Bronchus fibroblast of lung (primary cell): ENCODE measurements at places on chromosomes 7 and 10. TPM values are rescaled to one million over a fixed set of nuclear protein-coding genes. Genes with fewer than 3 reads are reported as not detected.

The SH3PXD2A gene
- 10.3 and 10.6 TPM in 2 replicates for total RNA-seq

The ADCYAP1R1 gene
- not detected in 2 replicates for total RNA-seq

The CALML5 gene
- total RNA-seq = not detected in 2 replicates

The C10orf90 gene
- total RNA-seq = 0.15 and 0.17 TPM in 2 replicates

The GNG11 gene
- 15.8 and 19.3 TPM in 2 replicates for total RNA-seq

The MLXIPL gene
- total RNA-seq = 0.67 and 2.4 TPM in 2 replicates

The GHRHR gene
- total RNA-seq = not detected in 2 replicates

The MYL10 gene
- total RNA-seq = not detected in 2 replicates

The AGBL3 gene
- total RNA-seq = 0.15 and 0.17 TPM in 2 replicates

The GBX1 gene
- not detected in 2 replicates for total RNA-seq

The FAM25C gene
- not detected in 2 replicates for total RNA-seq

The SPAM1 gene
- not detected in 2 replicates for total RNA-seq

The CDNF gene
- total RNA-seq = 0.34 and 1.9 TPM in 2 replicates

The FAM171A1 gene
- 22.0 and 23.5 TPM in 2 replicates for total RNA-seq

The DENND2A gene
- total RNA-seq = 3.2 and 4.3 TPM in 2 replicates

The MYL7 gene
- not detected in 2 replicates for total RNA-seq
